T-helper 2 cell treated with Interferon-gamma antibody and Interleukin-4, amounts not matched to agents 5 μg/mL and 100 μg/mL, for 36 hours (primary cell): ENCODE measurements at places on chromosomes 16 and 17.

DNA sequence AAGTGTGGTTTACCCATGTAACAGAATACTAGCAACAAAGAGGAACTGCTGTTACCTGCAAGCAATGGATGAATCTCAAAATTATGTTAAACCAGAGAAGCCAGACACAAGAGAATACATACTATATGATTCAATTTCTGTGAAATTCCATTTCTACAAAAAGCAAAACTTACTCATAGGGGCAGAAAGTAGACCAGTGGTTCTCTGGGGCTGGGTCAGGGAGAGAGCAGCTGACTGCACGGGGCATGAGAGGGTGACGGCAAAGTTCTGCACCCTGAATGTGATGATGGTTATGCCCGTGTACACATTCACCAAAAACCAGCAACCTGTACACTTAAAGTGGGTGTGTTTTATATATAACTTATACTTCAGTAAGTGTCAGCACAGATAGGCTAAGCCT lies 3.1 kb downstream of the ZNF843 start:
- no peak for DNase-seq
- H3K4me1 ChIP-seq, result peaks cover 22% of the 10 kb centered on the region
- H3K36me3 ChIP-seq, result no peaks in the 10 kb centered on the region
- no peak overlapping the region for H3K27ac ChIP-seq
- no peaks in the 10 kb centered on the region for H3K27me3 ChIP-seq

- no peak overlapping the region for H3K4me3 ChIP-seq
- no peak for DNase-seq
- no peak overlapping the region for H3K27ac ChIP-seq
- H3K27me3 ChIP-seq, result no peaks in the 10 kb centered on the region
These were observed 446.7 kb downstream of the PMP22 start for GRCh38 chr17:14818469-14818868.

DNA sequence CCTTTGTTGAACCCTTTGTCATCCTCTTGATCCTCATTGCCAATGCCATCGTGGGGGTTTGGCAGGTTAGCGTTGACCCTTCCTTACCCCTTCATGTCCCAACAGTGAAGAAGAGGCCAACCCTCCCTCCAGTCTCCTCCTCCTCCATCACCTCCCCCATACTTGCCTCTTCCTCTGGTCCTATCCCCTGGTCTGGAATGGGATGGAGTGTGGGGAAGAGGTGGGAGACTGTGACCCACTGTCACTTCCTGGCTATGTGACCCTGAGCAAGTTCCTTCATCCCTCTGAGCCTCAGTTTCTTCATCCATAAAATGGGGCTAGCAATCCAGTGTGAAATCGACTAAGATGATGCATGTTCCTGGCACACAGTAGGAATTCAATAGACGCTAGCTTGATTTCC lies 2.7 kb downstream of the ATP2A1 start:
- no peak for DNase-seq
- peaks cover 18% of the 10 kb centered on the region for H3K4me1 ChIP-seq
- peak overlapping the region; percentile 16 for H3K27ac ChIP-seq
- H3K36me3 ChIP-seq, result no peaks in the 10 kb centered on the region
- H3K27me3 ChIP-seq, result peaks cover 4% of the 10 kb centered on the region

DNA sequence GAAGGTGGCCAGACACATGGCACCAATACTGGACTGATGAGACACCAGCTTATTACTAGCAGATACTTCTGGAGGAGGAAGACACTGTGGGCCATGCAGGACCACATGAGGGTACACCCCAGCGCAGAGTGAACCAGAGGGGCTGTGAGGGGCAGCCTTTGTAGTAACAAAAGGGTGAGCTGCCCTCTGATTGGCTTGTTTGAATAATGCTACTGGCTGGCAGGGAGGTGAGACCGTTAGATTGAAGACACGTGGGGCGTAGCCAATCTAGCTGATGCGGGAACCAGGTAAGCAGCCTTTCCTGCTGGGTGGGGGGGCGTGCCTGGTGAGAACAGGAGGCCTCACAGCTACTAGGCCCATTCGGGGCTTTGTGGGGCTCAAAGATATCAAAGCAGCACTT lies 102.8 kb upstream of the SEC14L1 start:
- H3K4me1 ChIP-seq, result no peaks in the 10 kb centered on the region
- H3K36me3 ChIP-seq, result no peaks in the 10 kb centered on the region
- H3K4me3 ChIP-seq, result no peak overlapping the region
- DNase-seq, result no peak
- no peak overlapping the region for H3K27ac ChIP-seq

DNA sequence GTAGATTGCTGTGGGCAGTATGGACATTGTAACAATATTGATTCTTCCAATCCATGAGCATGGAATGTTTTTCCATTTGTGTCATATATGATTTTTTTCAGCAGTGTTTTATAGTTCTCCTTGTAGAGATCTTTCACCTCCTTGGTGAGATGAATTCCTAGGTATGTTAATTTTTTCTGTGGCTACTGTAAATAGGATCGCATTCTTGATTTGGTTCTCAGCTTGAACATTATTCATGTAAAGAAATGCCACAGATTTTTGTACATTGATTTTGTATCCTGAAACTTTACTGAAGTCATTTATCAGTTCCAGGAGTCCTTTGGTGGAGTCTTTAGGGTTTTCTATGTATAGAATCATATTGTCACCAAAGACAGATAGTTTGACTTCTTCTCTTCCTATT lies 19.7 kb upstream of the CDR2 start:
- H3K36me3 ChIP-seq, result peaks cover 3% of the 10 kb centered on the region
- H3K4me1 ChIP-seq, result peaks cover 4% of the 10 kb centered on the region
- H3K27ac ChIP-seq, result no peak overlapping the region

DNA sequence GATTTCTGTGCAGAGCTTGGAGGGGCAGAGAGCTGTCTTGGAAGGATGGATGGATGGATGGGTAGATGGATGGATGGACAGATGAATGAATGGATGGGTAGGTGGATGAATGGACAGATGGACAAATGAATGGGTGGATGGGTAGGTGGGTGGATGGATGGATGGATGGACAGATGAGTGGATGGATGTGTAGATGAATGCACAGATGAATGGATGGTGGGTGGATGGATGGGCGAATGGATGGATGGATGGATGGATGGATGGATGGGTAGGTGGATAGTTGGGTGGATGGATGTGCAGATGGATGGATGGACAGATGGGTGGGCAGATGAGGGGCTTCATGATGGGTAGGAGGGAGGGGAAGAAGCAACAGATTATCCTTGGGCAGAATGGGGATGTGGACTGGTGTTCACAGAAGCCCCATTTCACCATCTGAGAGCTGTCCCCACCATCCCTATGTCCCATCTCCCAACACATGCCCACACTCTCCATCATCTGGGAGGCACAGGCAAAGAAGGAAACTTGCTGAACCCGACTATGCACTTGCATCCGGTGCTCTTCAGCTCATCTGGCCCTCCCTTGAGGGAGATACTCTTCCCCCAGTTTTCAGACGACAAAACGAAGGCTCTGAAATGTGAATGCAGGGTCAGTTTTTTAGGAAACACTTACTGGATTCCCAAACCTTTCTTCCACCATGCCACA lies 57.2 kb downstream of the IL21R start:
- peaks cover 19% of the 10 kb centered on the region for H3K4me1 ChIP-seq
- no peak overlapping the region for H3K27ac ChIP-seq
- H3K27me3 ChIP-seq, result no peaks in the 10 kb centered on the region
- H3K36me3 ChIP-seq, result peaks cover 4% of the 10 kb centered on the region
- DNase-seq, result no peak

DNA sequence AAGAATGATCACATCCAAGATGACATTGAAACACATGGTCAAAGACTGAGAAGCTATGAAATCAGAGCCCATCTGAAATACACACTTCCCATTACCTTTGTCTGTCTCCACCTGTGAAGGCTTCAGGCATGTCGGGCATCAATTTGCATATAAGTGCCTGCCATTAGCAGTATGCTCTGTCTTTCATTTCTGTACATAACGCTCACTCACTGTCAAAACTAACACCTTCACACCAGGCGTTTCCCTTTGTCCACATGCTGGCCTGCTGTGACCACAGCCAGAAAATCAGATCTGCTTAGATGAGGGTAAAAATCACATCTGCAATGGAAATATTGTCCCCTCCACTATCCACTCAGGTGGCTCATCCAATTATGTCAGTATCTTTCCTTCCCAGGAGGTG lies 524.8 kb downstream of the TOX3 start:
- no peaks in the 10 kb centered on the region for H3K27me3 ChIP-seq
- no peaks in the 10 kb centered on the region for H3K4me1 ChIP-seq
- no peak overlapping the region for H3K27ac ChIP-seq
- no peak overlapping the region for H3K4me3 ChIP-seq
- H3K36me3 ChIP-seq, result no peaks in the 10 kb centered on the region
- no peak for DNase-seq

DNA sequence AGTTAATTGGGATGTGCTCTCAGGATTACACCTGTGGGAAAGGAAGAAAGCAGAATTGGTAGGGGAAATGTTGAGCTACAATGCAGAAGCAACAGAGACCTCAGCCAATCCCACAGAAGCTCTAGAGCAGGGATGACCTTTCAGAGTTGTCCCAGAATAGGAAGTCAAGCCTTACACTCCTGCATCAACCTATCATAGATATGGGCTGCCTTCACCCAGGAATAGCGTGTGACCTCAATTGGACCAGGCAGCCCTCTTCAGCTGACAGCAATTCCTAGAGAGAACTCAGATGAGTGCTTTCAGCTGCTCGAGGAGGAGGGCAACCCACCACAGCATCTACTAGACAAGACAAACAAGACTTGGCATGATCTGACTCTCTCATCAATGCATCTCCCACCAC lies 189.7 kb downstream of the TMEM132E start:
- no peaks in the 10 kb centered on the region for H3K36me3 ChIP-seq
- no peak overlapping the region for H3K4me3 ChIP-seq
- peaks cover 2% of the 10 kb centered on the region for H3K27me3 ChIP-seq

DNA sequence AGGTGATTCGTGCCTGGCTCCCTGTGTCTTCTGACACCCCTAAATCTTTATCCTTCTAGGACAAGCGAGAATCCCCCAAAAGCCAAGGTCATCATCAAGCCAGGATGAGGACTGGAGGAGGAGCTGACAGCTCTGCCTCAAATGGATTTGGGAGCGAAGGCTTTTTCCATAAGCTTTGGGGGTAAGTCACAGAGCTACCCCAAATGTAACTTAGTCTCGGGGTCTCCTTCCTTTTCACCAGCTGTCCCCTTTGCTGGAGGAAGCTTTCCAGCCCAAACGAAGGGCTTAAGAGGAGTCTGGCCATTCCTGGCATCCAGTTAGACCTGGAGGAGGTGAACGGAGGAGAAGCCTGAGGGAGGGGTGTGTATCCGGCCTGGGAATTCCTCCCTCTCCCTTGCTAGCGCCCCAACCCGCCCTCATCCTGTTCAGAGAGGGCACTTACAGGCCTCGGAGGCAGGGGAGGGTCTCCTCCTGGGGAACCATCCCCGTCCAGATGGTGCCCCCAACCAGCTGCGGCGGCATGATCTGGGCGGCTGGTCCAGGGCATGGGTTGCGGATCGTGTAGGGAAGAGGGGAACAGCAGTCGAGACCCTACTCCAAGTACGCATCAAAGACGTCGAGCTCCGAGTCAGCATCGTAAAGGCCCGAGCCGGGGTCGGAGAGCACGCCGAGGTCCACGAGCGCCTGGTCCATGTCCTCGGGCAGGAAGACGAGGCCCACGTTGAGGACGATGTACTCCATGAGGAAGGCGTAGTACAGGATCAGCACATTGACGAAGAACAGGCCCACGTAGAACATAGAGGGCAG lies 938 bp downstream of the DEXI start:
- H3K27me3 ChIP-seq, result no peaks in the 10 kb centered on the region
- peaks cover 14% of the 10 kb centered on the region for H3K36me3 ChIP-seq
- peaks cover 69% of the 10 kb centered on the region for H3K4me1 ChIP-seq
- H3K4me3 ChIP-seq, result peak overlapping the region; percentile 91

DNA sequence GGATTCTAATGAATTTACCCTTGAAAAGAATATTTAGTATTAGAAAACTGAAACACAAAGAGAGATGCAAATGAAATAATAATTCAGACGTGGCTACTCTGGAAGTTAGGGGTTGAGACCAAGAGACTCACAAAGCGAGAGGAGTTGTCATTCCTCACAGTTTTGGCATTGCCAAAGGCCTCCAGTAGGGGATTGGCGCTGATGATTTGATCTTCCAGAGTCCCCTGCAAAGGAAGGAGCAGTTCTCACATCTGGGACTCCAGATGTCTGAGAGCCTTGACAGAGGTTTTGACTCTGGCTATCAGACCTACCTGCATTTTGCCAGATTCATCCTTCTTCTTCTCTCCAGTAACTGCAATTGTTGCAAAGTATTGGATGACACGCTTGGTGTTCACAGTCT lies 6.6 kb downstream of the MYH8 start:
- H3K27ac ChIP-seq, result no peak overlapping the region
- no peak for DNase-seq
- peaks cover 2% of the 10 kb centered on the region for H3K27me3 ChIP-seq
- H3K4me1 ChIP-seq, result no peaks in the 10 kb centered on the region
- H3K36me3 ChIP-seq, result no peaks in the 10 kb centered on the region

- H3K36me3 ChIP-seq, result no peaks in the 10 kb centered on the region
- H3K4me3 ChIP-seq, result no peak overlapping the region
- H3K4me1 ChIP-seq, result peaks cover 16% of the 10 kb centered on the region
- no peak overlapping the region for H3K27ac ChIP-seq
- H3K27me3 ChIP-seq, result no peaks in the 10 kb centered on the region
- DNase-seq, result no peak
These were observed 4.5 kb upstream of the CCDC57 start for GRCh38 chr17:82217120-82217529.

DNA sequence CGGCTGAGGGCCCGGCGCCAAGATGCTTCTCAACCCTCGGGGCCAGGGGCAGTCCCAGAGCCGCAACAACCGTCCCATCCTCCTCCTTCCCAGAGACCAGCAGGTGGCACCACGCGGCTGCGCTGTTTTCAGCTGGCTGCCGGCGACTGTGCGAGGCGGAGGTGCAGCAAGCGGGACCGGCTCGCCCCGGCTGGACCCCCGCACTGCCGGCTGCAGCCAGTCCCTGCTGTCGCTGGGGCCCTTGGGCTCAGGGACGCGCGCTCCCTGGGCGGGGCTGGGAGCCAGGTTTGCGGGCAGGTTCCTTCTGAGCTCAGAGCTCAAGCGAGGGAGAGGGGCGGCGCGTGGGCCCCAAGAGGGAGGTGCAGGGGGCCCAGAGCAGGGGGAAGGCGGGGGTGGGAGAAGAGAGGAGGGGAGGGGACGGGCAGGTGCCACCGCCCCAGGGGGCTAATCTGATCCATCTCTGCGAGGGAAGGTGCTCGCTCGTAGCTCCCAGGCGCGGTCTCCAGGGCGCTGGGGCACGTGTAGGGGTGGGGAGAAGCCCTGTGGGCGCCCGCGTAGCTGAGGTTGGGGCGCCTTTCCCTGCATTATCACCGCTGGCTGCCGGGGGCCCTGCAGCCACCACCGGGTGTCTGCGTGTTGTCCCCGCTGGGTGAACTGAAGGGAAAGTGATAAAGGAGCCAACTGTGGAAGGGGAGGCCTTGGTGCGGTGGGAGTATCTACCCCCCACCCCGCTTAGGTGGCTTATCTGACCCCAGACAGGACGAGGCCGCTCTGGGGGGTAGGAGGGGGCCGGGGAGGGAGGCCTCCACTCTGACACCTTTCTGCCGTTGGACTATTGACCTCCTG lies 24.2 kb downstream of the STAT5A start:
- H3K27me3 ChIP-seq, result no peaks in the 10 kb centered on the region
- H3K4me3 ChIP-seq, result peak overlapping the region; percentile 66
- peak overlapping the region; percentile 84 for H3K27ac ChIP-seq
- peaks cover 65% of the 10 kb centered on the region for H3K36me3 ChIP-seq
- peak; percentile 79 for DNase-seq
